Posterior vena cava (tissue), 2 donors: ENCODE measurements at places on chromosomes 11 and 22. TPM values are rescaled to one million over a fixed set of nuclear protein-coding genes. Genes with fewer than 3 reads are reported as not detected.

The RAC2 gene
- 12.9 TPM for total RNA-seq

The CCDC88B gene
- 9.5 TPM for total RNA-seq

The ARHGAP8 gene
- total RNA-seq = 1.4 TPM

The OR2AG1 gene
- not detected for total RNA-seq

The CACNA1I gene
- total RNA-seq = 0.05 TPM

The FOLR1 gene
- not detected for total RNA-seq

GRCh38 chr11:44904261-44905020 lies 46.2 kb downstream of the TP53I11 start:
- DNase-seq = no peak

GRCh38 chr11:131951121-131951520 lies 580.7 kb downstream of the NTM start:
- no peak for DNase-seq

DNA sequence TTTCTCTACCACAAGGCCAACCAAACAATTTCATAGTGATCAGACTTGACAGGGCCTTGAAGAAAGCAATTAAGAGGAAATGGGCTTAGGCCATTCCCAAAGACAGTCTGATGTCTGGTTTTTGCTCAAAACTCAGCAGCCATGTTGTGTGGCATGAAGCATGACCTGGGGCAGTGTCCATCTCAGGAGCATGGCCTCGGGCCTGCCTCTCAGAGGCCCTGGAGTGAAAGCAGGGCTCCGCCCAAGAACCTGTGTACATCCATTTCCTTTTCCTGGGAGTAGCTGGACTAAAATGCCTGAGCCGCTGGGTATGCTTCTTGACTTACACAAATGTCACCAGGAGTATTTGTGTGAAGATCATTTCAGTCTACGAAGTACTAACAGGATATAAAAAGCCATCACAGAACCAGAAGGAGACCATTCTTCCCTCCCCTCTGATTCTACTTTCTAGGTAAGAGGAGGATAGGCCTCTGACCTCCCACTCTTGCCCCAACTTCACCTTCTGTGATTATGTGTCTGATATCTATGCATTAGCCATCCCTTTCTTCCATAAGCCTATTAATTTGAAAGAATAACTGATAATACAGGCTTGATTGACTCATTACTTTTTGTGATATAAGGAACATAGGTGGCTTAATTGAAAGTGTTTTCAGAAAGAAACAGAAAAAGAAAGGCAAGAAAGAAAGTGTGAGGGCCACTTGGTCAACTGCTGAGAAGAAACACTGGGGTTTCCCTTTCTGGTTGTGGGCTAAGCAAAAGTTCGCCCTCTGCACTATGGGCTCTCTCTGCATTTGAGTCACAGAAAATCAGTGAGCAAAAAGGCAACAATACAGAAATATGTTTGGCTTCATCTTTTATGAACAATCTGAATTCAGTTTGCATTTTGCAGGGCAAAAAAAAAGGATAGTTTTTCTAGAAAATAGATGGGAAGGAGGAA lies 188.6 kb upstream of the MTMR2 start:
- no peak for DNase-seq

GRCh38 chr22:41247703-41248102 lies 7.0 kb upstream of the CHADL start:
- no peak for DNase-seq

GRCh38 chr11:121895919-121896318 lies 220.1 kb downstream of the BLID start:
- no peak for DNase-seq

DNA sequence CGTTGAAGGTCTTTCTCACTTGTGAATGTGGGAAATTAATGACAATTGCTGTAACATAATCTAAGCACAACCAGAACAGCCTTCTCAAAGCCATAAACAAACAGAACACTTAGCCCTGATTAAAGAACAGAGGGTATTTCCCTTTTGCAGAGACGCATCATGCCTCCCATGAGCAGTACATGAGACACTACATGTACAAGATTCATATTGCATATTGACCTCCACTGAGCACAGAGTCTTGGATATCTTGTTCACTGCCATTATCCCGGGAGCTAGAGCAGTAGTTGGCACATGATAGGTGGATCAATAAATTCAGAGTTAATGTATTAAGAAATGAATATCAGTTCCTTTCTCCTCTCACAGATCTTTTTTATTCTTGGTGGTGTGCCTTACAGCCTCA lies 1194.3 kb upstream of the TENM4 start:
- no peak for DNase-seq

- peak; percentile 78 for DNase-seq
Observed at GRCh38 chr11:102733232-102733875, 8.6 kb upstream of the MMP8 start.

GRCh38 chr11:17063171-17064002 lies 14.1 kb downstream of the RPS13 start:
- DNase-seq = peak; percentile 89

DNA sequence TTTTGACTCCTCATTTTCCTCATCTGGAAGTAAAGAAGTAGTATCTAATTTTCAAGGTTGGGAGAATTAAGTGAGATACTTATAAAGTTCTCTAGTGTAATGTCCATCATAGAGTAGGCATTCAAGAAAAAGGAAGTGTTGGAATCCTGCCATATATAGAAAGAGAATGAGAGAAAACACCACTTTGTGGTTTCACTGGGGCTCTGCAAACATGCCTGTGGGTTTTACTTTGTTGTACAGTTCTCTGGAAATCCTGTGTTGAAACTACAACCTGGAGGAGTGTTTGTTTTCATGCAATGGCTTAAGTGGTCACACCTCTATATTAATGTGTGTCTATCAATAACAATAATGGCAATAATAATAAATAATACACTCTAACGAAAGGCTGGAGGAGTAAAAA lies 741.7 kb downstream of the NELL1 start:
- DNase-seq = no peak

- no peak for DNase-seq
Observed at GRCh38 chr22:39097098-39098020, at the start of gene APOBEC3H. TSS of gene APOBEC3H (plus strand) at chr22:39097244. CDS start at chr22:39100279, 3,035 bp downstream.
